ENCODE measurements at places on chromosomes 1 and 21.

GRCh38 chr1:208393416-208393815 is 149.2 kb upstream of the PLXNA2 start:
- no peak for DNase-seq

DNA sequence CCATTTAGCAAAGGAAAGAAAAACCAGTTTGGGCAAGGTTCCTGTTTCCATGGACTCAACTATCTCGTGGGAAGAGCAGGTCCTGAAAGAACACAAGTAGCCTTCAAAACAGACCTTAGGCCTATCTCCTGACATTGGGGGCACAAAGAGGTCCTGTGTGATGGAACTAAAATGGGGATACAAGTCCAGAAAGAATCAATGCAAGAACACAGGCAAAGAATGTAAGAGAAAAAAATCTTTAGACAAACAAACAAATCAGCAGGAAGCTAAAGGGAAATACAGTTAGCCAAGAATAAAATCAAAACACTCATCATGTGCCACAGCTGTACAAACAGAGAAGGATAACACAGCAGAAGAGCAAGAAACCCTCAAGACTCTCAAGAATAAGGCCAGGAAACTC is 28.2 kb downstream of the SLC30A10 start:
- DNase-seq = no peak

- DNase-seq = no peak
These were observed 49.9 kb downstream of the CLCA4 start for GRCh38 chr1:86596741-86597290.

DNA sequence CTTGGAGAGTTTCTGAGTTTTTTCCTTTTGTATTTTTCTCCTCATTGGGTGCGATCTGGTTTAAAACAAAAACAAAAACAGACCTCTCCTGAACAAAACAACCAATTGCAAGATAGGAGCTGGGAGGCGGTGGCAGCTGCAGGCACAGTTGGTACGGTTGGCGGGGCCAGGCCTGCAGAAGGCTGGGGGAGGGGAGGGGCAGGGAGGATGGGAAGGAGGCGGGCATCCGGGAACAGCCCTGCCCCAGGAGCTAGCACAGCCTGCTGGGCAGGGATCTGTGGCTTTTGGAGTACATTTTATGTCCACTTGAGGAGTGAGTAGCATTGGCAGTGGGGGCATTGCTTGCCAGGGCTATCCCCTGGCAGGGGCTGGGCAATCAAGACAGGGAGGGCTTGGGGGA is 5.2 kb downstream of the CAPN9 start:
- DNase-seq = no peak

DNA sequence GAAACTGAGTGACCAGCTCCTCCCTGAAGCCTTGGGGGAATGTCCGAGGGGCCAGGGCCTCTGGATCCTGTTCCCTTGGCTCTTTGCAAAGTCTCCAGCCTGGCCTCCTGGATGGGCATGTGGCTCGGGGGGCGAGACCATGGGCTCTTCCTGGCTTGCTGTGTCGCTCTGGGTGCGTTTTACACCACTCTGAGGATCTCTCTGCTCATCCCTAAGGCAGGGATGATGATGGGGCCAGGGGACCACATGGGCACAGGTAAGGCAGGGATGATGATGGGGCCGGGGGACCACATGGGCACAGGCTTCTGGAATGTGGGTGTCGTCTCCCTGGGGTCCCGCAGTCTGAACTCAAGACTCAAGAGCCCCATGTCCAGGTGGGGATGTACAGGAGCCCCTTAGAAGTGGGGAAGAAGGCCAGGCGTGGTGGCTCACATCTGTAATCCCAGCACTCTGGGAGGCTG is 17.7 kb downstream of the TP73 start:
- no peak for DNase-seq

DNA sequence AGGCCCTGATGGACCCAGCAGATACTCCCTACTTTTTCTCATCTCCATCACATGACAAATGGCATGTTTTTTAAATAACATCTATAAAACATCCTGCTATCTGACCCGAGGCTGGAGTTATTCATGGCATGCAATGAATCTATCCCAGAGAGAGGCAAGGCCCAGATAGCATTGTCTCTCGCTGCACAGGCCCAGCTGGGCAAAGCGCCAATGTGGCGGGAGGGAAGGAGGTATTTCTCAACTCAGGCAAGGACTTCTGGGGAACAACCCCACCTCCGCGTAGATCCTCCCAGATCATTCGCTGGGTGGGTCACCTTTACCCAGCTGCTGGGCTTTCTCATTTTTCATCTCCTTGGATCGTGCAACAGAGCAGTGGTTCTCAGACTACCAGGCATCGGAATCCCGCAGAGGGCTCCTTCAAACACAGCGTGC is 59.8 kb downstream of the ERG start:
- DNase-seq = peak; percentile 51

DNA sequence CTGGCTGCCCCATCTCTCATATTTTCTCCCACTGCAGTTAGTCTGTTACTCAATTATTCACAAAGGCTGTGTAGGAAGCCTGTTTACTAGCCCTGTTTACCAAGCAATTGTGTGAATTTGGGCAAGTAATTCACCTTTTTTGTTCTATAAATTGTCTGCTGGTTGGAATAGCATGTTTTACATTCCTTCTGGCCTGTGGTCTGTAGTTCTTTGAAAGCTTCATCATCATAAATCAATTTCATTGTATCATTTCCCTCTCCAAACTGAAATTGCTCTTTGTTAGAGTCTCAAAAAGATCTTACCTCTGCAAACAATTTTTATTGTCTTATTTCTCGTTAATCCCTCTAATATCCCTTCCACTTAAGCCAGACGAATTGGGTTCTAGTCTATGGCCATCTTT is 1059.5 kb upstream of the ADGRL4 start:
- no peak for DNase-seq

DNA sequence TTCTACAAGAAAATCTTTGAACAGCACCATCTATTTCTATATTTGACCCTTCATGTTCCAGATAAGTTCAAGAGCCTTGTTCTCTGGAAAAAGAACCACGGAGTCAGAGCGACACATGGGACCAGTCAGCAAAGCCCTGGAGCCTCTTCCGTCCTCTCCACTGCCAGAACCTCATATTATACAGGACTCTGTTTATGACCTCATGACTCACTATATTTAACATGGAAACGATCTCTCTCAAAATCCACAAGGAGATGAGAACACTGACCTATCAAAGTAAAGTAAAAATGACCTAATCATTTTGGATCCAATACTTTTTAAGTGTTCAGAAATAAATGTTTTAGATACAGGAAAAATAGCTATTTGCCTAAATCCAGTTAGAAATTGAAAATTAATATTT is 124.6 kb upstream of the KRTAP19-8 start:
- DNase-seq = peak; percentile 18

GRCh38 chr1:61125263-61125662 is 42.9 kb downstream of the NFIA start:
- DNase-seq = no peak

GRCh38 chr1:200971955-200972711 is 51.4 kb downstream of the KIF21B start:
- no peak for DNase-seq

DNA sequence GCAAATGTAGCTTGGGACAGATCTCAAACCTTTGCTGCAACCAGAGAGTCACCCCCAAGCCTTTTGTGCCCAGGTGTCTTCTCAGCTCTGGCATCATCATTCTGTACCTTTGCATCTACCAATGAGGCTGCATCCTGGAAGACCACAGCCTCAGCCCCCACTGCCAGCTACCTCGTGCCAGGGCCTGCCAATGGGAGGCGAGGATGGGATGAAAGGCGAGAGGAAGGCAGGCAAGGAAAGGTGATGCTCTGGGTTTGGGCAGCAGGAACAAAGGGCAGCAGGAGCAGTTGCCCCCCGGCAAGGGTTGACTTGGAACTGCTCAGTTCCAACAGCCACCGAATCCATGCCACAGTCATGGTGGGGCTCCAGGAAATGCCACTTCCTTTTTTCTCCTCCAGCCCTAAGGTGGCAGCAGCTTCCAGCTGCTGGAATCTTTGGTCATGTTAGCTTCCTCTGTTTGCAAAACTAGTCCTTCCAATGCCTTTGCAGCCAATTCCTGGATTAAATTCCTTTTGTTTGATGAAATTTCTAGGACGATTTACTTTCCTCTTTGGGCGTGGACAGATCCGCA is 651.6 kb downstream of the NPHP4 start:
- no peak for DNase-seq

- no peak for DNase-seq
These were observed 37.6 kb downstream of the MCOLN2 start for GRCh38 chr1:84959294-84959693.

DNA sequence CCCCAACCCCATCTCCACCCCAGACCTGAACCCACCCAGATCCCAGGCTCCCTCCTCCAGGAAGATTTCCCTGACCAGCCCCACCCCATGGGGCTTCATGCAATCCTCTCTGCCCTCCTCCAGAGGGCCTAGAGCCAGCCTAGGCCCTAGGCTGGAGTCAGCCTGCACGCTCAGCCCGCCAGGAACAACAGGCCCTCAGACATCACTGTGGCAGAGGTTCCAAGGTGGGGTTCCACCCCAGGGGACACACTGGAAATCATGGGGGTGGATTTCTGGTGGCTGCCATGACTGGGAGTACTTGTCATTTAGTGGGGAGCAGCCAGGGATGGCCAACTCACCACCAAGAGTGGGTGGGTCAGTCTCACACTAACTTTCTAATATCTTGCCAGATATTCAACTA is 122.0 kb downstream of the GLIS1 start:
- DNase-seq = no peak

GRCh38 chr1:116485976-116486375 is 84.8 kb downstream of the CD58 start:
- no peak for DNase-seq

GRCh38 chr1:62891956-62892562 is 108.1 kb downstream of the ATG4C start:
- DNase-seq = no peak

GRCh38 chr1:36093929-36094328 is 5.2 kb downstream of the ADPRS start:
- no peak for DNase-seq

GRCh38 chr1:203340112-203340790 is 10.7 kb downstream of the FMOD start:
- DNase-seq = no peak

DNA sequence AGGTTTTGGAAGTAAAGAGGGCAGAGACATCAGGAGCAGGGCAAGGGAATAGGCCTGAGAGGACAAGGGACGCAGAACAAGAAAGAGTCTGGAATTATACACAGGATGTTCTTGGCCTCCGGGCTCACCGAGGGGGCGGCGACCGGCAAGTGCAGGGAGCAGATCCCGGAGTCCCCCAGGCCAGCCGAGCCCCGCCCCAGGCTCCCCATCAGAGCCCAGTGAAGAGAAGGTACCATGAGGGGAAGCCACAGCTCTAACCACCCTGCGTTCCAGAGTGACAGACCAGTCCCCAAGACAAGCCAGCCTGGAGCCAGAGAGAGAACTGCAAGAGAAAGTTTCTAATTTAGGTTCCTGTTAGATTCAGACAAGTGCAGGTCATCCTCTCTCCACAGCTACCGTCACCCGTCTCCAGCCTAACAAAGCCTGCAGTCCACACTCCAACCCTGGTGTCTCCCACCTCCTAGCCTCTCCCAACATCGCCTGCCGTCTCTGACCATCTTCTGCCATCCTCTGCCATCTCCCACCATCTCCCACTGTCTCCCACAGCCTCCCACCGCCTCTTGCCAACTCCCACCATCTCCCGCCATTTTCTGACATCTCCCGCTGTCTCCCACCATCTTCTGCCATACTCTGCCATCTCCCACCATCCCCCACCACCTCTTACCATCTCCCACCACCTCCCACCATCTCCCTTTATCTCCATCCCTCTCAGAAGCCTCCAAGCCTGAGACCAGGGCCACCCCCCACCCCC is 42.5 kb downstream of the CAPN2 start:
- DNase-seq = no peak

- no peak for DNase-seq
These were observed 1.8 kb upstream of the ELAPOR1 start for GRCh38 chr1:109112056-109112651.

- DNase-seq = no peak
These were observed 127.9 kb downstream of the URB2 start for GRCh38 chr1:229753764-229754551.

DNA sequence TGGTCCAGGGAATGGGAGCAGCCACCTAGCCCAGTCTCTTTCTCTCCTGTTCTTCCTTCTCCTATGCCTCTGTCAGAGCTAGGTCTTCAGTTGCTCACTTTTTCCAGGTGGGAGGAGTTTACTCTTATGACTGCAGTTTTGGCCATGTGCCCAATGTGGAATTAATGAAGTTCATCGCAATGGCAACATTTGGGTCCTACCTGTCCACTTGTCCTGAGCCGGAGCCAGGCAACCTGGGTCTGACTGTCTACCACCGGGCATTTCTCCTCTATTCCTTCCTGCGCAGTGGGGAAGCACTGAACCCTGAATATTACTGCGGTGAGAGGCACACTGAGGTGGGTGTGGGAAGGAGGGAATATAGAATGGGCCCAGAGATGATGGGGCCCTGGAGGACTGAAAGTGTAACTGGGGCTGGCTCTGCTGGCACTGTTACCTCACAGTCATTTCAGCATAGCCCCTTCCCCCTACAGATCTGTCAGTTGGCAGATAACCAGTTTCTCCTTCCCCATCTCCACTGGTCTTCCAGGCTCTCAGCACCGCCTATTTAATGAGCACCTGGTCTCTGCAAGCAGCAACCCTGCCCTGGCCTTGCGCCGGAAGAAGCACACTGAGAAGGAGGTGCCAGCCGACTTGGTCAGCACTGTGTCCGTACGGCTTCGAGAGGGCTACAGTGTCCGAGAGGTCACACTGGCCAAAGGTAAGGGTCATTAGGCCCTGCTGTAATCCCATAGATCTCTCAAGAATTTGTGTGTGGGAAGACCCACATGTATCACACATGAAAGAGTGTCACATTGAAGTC is 30.1 kb downstream of the SZT2 start:
- DNase-seq = no peak

- no peak for DNase-seq
These were observed 63.7 kb downstream of the CENPF start for GRCh38 chr1:214666674-214667073.

- DNase-seq = no peak
These were observed 11.5 kb downstream of the TEX46 start for GRCh38 chr1:23004112-23004511.

- DNase-seq = no peak
These were observed 28.0 kb upstream of the PLCH2 start for GRCh38 chr1:2448098-2448445.

- DNase-seq = no peak
These were observed 9.3 kb downstream of the MTFR1L start for GRCh38 chr1:25829046-25829445.

Data from BJ (cell line).